ENCODE measurements at places on chromosomes 1 and 21.
A peak's percentile ranks its signal among the peaks of the same experiment; 100 is the strongest.

GRCh38 chr1:164180824-164181223 is 378.2 kb upstream of the PBX1 start:
- no peak for DNase-seq

DNA sequence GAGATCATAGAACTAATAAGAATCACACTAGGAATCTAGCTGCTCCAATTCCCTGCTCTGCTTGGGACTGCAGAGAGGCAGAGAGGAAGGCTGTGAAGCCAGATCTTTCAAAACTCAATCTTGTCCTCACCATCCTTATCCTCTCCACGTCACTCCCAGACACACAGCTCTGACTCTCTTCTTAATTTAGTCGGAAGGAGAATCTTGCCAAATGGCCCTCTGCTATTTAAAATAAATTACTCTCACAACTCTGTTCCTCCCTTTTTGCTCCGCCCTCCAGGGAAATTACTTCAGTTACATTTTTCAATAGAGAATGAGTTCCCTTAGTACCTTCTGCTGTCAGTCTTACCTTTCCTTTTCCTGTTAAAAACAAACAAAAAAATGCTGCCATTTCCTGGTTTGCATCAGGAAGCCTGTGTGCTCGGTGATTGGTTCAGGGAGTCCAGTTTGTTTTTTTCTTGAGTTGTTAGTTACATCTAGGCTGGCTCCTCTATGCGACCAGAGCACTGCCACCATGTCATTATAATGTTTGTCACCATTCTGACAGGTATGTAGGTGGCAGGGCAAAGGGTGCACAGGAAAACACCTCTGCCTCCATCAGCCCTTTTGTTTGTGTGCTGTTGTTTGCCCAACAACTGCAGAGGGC is 80.1 kb downstream of the FCRL5 start:
- DNase-seq = no peak

- DNase-seq = peak; percentile 85
Observed at GRCh38 chr1:59994302-59995198, 68.0 kb upstream of the CYP2J2 start.

DNA sequence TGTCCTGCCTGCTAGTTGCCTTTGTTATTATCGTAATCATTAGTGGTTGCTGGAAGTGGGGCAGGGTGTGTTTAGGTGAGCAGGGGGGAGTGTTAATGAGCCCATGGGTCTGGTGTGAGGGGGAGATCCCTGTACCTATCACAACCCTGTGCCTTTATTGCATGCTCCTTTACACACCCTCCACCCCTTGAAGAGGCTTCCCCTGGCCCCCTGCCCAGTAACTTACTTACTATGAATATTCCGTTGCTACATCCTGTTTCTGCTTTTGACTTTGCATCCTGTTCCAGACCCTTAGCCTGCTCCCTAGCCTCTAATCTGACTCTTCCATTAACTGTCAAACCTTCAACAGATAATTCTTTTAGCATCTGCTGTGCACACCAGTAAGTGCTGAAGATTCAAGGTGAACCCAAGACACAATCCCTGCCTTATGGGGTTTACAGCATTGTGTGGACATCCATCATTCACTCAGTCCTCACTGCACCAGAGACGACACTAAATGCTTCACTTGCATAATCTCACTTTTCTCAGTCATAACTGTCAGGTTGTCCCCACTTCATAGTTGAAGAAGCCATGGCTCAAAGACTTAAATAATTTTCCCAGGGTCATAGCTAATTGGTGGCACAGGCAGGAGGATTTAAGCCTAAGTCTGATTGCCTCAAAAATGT is 47.9 kb downstream of the CDC7 start:
- DNase-seq = no peak

- DNase-seq = no peak
Observed at GRCh38 chr1:112057736-112058135, 68.3 kb upstream of the KCND3 start.

- no peak for DNase-seq
Observed at GRCh38 chr21:33124889-33125288, 54.9 kb downstream of the OLIG1 start.

DNA sequence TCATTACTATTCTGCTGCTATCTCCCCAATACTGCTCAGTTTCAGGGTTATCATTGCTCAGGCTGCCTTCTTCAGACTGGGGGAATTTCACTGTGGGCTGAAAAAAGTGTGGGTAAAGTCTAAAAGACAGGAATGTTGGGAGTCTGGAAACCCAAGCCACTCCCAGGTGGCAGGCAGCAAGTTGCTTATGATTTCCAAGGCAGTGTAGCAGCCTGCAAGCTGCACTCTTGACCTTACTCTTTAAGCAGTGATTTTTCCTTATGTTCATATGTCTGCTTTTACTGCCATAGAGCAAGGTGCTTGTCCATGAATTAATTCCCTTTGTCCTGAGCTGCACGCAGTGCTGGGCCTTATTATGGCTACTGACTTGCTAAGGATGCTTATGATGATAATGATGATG is 53.1 kb downstream of the PHC2 start:
- no peak for DNase-seq

- DNase-seq = peak; percentile 16
Observed at GRCh38 chr1:165257969-165258459, 98.5 kb downstream of the LMX1A start.

- DNase-seq = no peak
Observed at GRCh38 chr1:212650228-212650627, 41.7 kb downstream of the ATF3 start.

DNA sequence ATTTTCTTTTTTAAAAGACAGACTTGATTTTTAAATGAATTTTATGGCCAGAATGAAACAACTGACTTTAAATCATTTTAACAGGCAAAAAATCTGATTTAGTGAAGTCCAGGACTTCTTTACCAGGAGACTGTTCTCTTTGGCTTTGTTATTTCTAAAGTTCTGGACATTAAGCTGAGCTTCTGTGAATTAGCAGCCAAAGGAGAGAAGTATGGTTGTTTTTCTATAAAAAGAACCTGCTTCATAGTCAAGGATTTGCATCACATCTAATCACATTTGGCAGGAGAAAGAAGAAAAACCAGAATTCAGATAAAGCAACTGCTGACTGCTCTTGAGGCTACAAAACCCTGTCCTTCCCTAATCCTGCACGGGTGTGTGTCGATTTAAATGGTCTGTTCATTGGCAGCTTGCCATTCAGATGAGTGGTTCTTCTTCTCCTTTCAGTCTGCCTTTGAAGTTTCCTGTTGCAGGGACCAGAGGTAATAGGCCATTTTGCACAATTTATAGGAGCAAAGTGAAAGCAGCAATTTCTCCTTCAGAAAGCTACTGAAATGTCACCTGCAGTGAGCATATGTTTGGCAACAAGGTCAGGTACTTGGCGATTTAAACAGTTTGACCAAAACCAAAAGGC is 215.4 kb downstream of the OLFM3 start:
- no peak for DNase-seq

GRCh38 chr21:17059936-17060335 is 452.9 kb upstream of the CXADR start:
- DNase-seq = no peak

- no peak for DNase-seq
Observed at GRCh38 chr21:44957901-44958451, 18.1 kb downstream of the SLX9 start.

DNA sequence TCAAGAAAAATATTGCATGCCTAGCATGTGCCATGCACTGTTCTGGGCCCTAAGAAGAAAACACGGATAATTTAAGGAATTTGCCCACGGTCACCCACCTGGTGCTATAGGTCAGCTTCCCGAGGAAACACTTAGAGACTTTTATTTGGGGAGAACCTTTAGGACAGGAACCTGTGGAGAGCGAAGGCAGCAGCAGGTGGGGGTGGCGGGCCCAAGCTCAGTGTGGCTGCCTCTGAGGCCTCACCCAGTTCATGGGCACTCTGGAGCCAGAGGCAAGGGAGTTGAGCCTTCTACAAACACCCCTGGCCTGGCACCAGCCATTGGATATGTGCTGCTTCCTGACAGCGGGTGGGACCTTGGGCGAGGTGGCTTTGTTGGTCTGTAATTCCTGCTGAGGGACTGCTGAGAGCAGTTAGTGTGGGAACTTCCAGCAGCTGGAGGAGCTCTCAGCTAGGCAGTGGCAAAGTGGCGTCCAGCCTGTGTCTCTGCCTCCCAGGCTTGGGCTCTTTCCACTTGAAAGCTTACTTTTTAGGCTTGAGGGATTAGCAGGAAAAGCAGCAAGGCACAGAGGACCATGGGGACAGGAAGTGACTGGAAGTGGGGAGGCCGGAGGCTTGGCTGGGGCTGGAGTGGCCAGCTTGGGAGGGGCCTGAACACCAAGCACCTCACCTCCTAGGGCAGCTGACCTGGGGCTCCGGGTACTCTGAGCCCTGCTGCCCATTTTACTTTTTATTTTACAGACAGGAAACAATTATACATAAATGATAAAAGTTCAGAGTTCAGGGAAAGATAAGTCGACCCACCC is 19.1 kb downstream of the MRPL37 start:
- DNase-seq = no peak

DNA sequence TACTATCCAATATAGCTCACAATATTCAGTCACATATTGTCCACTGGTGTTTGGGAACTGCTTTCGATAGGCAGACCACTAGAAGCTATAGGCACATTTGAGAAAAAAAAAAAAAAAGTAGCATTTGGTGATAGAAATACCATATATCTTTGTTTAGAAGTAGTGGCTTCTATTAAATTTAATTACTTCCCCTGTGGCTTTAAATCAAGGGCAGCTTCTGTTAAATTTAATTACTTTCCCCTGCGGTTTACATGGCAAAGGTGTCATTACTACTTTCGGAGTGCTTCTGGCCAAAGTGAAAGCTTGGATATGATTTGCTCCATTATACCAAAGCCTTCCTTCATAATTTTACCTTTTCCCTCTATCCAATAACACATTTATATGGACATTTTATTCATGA is 229.9 kb downstream of the TTLL7 start:
- no peak for DNase-seq

- no peak for DNase-seq
Observed at GRCh38 chr1:18661404-18662285, 31.0 kb downstream of the PAX7 start.

DNA sequence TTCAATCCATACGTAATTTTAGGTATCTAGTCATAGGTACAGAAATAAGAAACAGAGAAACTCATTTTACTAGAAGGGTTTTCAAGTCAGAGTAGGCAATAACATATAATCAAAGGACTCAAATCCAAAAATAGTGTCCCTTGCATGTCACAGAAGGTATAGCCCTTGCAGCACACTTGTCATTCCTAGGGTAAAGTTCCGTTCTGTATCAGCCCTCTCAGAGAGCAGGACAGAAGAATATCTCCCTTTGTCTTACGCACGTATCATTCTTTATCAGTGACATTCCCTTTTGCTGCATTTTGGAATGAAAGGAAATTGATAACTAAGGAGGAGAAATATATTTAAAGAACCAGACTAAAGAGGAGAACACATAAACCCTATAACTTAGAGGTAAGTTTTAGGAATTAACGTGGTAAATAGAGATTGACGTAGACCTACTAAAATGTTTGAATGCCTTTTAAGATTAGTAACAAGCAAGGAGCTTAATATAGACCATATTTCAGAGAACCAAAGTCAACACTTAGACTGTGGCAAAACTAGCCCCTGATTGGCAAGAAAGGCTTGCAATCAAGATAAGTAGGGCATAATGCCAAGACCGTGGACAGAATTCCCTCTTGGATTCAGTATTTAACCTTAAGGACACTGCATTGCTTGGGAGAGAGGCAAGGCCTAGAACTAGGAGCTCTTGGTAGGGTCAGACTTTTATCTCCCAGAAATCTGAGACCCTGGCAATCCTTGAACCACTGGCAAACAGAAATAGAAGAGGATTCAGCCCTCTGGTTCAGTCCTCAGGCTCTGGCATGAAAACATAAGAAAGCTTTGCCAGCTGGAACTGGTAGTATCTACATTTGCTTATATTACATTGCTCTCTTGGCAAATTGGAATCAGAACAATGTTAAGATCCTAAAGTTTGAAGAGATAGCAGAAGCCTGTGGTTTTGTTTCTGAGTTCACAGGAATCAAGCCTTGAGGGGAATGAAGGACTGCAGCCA is 232.1 kb downstream of the ASTN1 start:
- no peak for DNase-seq

- DNase-seq = no peak
Observed at GRCh38 chr1:29576510-29576909, 340.2 kb downstream of the PTPRU start.

DNA sequence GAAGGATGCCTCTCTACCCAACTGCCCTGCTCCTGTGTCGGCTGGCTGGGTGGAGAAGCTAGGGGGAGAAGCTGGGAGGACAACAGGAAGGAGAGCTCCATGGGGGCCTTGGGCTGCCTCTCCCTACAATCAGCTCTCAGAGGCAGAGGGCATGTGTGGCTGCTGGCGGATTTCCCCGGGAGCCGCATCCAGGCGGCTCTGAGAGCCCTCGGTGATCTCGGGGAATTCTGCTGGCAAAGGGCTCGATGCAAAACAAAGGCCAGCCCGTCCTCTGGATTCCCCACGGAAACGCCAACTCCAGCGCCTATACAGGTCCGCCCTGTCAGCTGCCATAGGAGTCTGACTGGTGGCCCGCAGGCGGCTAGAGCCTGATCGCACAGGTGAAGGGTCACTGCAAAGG is 26.4 kb upstream of the EVA1B start:
- no peak for DNase-seq

DNA sequence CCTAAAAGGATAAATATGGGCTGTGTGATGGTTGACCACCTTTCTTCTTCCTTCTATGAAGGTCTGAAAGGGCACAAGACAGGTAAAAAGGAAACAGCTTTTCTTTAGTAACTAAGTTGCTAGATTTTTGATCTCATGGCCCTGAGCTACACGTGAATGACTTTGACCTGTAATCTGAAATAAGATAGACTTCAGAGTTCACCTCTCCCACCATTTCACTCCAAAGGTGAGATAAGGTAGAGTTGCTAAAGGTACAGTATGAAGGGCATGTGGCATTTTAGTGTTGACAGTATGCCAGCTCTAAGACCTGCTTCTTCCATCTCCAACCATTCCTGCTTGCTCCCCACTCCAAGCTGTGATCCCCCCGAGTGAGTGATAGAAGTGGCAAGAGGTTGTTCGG is 25.8 kb upstream of the C8B start:
- DNase-seq = no peak

- no peak for DNase-seq
Observed at GRCh38 chr1:8351693-8352470, 34.0 kb downstream of the SLC45A1 start.

GRCh38 chr1:109527846-109528695 is 11.6 kb upstream of the GPR61 start:
- no peak for DNase-seq

- DNase-seq = no peak
Observed at GRCh38 chr1:78855258-78855657, 151.3 kb downstream of the ADGRL4 start.

DNA sequence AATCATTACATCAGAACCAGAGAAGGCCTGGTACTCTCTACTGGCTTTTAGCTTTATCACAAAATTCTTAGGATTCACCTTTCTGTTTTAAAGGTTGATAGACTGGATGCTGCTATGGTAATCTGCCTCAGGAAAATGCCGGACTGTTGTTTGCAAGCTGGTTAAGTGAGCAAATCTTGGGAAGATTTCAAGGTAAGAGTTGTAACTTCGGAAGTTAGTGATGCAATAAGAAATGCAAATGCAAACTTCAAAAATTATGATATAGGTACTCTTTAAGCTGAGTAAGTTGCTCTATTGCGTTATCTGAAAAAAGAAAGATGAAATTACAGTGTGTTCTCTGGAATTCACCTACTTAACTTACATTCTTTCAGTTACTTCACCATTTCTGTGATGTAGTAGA is 4.4 kb upstream of the SLC16A1 start:
- no peak for DNase-seq
